H1 (cell line): ENCODE measurements at places on chromosomes 7 and 10. TPM values are rescaled to one million over a fixed set of nuclear protein-coding genes. Genes with fewer than 3 reads are reported as not detected.

The EGR2 gene
- 2.1 and 3.0 TPM in 2 replicates for total RNA-seq

The SND1 gene
- total RNA-seq, result 259 and 290 TPM in 2 replicates

The PDE1C gene
- total RNA-seq, result 0.67 and 1.1 TPM in 2 replicates

The SFTPA1 gene
- total RNA-seq, result not detected in 2 replicates

The PLEKHS1 gene
- total RNA-seq, result not detected in 2 replicates

The ASB13 gene
- total RNA-seq, result 20.2 and 22.2 TPM in 2 replicates

The ABCA13 gene
- 0.07 and 0.13 TPM in 2 replicates for total RNA-seq

The LDB3 gene
- total RNA-seq, result 0.40 and 0.43 TPM in 2 replicates

The GTF2IRD1 gene
- 45.4 and 46.5 TPM in 2 replicates for total RNA-seq

The ZDHHC16 gene
- total RNA-seq, result 45.9 and 50.4 TPM in 2 replicates
